ENCODE measurements at places on chromosomes 2 and 18.
A peak's percentile ranks its signal among the peaks of the same experiment; 100 is the strongest.

DNA sequence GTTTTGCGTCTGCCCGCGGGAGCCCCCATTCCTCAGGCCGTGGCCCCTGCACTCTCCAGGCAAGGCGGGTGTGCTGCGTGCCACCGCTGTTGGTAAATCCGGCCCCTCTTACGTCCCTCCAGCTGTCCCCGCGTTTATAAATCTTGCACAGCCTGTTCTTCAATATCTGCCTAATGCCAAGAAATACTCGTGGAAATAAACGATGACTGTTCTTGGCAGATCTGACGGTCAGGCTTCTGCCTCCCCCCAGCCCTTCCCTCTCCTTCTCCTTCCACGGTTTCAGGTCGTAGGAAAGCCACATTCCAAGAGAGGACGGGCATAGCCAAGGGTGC, 20.5 kb downstream of the ODC1 start:
- no peak for DNase-seq

DNA sequence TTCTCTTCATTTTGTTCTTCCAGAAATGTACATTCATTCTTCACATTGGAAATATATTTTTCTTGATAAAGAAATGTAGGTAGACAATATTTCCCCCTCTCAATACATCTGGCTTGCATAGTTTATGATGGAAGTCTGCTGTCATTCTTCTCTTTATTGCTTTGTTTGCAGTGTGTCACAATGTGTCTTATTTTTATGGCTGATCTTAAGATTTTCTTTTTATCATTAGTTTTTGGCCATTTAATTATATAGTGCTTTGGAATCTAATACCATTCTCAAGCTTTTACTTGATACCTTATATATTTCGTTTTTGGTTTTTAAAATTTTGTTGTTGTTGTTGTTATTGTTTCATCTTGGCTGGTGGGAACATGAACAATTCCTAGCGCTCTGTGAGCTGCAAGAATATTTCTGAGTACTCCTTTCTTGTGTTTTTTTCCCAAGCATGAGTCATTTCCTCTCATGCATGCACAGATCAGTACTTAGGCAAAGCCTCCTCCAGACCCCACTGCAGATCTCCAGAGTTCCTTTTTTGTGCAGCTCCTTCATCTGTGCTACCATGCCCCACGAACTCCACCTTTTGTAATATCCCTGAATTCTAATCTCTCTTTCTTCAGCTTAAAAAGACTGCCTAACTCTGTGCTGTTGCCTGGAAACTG, 13.7 kb upstream of the MMADHC start:
- DNase-seq = no peak

DNA sequence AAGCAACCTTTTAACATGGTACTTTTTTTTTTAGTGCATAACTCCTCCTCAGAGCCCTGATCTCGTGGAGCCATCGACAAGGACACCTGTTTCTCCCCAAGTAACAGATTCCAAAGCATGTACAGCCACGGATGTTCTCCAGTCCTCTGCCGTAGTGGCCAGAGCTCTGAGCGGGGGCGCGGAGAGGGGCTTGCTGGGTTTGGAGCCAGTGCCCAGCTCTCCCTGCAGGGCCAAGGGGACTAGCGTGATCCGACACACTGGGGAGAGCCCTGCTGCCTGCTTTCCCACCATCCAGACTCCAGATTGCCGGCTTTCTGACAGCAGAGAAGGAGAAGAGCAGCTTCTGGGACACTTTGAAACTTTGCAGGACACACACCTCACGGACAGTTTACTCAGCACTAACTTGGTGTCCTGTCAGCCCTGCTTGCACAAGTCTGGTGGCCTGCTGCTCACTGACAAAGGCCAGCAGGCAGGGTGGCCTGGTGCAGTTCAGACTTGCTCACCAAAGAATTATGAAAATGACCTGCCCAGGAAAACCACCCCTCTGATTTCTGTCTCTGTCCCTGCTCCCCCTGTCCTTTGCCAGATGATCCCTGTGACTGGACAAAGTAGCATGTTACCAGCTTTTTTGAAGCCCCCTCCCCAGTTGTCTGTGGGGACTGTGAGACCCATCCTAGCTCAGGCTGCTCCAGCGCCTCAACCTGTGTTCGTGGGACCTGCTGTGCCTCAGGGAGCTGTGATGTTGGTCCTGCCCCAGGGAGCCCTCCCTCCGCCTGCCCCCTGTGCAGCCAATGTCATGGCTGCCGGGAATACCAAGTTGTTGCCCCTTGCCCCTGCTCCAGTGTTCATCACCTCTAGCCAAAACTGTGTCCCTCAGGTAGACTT, 4.5 kb downstream of the KLF11 start:
- DNase-seq = no peak

GRCh38 chr2:42910645-42911405, 118.4 kb upstream of the HAAO start:
- peak; percentile 80 for DNase-seq

DNA sequence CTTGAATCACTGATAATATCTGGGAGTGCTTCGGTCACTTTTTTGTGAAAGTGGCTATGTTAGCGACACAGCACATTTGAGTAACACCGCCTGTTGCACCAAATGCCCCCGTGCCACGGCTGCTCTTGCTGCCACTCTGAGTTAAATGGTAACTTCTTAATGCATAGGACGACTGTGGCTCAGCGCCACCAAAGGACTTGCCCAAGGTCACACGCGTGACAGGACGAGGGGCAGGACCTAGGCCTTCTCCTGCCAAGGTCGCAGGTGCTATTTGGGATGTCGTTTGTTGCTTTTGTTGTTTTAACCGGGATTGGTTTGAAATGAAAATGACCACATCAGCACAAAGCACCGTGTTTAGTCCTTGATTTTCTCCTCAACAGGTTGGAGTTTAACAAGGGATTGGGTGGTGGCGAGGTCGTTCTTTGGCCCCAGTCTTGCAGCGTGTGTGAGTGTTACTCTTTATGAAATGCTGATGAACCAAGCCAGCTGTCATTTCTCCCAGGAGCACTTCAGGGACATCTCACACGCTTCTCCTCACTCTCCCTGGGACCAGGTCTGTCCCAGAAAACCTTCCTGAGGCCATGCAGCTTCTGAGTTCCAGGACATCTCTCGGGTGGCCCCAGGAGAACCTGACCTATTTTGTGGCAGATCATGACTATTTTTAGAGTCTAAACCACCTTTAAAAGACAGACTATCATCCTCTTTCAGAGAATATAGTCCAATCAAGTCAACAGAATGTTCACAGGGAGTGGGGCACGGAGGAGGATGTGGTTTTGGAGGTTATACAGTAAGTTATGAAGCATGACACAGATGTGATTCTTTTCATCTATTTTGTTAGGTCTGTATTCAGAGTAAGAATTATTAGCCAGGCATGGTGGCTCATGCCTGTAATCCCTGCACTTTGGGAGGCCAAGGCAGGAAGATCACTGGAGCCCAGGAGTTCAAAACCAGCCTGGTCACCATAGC, 49.9 kb downstream of the MTCL1 start:
- no peak for DNase-seq

GRCh38 chr2:166137331-166137730, 9.5 kb upstream of the SCN1A start:
- no peak for DNase-seq

DNA sequence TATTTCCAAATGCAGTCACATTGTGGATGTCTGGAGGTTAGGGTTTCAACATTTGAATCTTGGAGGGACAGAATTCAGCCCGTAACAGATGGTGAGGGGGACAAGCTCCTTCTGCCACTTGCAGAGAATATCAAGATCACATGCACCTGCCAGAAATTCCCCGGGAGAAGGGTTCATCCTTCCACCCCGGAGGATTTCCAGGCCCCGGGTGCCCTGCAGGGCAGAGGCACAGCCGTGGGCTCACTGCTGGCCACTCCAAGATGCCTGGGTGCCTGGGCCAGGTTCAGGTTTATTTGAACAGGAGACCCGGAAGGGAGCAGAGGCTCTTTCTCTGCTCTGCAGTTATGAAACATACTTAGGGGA, 38.2 kb upstream of the MGAT4A start:
- peak; percentile 28 for DNase-seq

DNA sequence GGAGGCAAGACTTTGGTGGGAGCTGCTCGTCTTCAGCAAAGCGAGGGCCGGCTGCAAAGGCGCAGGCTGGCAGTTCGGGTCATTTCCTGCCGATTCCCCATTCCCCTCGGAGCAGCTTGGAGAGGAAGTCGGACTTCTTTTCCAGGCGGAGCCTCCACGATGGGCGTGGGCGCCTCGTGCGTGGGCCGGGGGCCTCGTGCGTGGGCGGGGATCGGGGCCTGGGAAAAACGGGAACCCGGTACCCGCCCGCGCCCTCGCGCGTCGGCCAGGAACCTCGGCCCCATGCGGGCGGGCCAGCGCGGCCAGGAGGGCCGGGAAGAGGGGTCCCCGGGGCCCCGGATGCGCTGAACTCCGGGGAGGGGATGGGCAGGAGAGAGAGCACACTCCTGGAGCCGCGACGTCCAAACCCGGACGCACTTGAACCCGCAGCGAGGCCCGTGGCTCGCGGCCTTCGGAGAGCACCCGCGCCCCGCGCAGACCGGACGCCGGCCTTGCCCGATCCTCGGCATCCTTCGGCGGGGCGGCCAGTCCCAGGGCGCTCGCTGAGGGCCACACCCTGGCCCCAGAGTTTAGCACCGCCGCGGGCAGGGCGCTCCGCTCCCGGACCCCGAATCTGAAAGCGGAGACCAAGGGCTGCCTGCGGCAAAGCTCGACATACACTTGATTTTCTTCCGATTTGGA, 368.4 kb downstream of the MTX2 start:
- DNase-seq = no peak

GRCh38 chr2:219630770-219631405, 3.5 kb downstream of the SLC4A3 start:
- DNase-seq = no peak

GRCh38 chr2:79114797-79115494, 5.3 kb upstream of the REG1A start:
- DNase-seq = no peak

DNA sequence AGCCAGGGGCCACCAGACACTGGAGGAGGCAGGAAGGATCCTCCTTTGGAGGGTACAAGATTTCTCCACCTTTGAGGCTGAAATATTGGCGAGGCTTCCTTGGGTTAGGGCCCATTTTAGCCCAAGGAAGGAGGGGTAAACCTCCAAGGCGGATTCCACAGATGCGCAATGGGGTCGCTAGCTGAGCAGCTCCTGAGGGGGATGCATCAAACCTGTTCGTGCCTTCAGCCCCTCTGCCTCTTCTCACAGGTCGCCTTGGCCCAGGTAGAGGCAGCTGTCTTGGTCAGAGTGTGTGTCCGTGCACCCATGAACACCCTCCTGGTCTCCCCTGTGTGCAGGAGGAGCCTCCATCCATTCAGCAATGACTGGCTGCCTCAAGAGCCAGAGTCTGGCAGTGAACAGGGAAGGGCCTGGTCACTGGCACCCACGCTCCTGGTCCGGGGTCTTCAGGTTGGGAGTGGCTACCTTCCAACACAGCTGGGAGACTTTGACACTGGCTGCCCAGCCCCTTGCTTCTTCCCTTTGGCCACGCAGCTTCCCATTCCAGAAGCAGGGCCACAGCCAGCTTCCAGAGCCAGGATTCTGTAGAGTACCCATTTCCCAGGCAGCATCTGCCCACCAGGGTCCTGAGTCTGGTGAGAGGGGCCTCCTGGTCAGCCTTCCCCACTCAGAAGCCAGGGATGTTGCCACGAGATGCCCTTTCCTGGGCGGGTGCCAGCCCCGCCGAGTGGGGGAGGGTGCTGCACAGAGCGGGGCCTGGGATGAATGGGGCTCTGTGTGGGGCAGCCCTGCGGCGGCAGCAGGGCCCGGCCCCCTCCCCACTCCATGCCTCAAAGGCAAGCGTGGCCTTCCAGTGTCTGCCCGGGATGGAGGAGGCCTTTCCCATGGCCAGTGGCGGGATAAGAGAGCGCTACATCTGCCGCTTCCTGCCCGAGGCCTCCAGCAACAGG, 95.8 kb upstream of the GPC1 start:
- no peak for DNase-seq

GRCh38 chr18:40935423-40935822, 1019.6 kb upstream of the PIK3C3 start:
- no peak for DNase-seq

GRCh38 chr2:54680397-54681041, 42.9 kb upstream of the EML6 start:
- DNase-seq = no peak

DNA sequence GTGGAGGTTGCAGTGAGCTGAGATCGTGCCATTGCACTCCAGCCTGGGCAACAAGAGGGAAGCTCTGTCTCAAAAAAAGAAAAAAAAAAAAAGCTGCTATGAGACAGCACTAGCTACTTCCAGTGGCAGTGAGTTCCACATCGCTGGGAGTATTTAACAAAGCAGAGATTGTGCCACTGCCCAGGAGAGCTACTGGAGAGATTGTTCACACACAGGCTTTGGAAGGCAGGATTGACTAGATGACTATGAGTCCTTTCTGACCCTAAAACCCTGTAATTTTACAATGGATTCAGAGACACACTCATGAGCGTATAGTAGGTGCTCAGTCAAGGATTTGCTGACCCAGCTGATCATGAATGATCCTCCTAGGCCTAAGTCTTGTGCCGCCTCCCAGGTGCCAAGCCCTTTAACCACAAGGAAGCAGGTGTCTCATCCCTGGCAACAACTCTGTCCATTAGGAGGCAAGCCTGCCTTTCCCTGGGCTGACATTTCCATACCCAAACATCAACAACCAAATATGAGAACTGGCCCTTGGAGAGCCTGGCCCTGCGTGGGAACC, 45.0 kb upstream of the ODC1 start:
- DNase-seq = no peak

DNA sequence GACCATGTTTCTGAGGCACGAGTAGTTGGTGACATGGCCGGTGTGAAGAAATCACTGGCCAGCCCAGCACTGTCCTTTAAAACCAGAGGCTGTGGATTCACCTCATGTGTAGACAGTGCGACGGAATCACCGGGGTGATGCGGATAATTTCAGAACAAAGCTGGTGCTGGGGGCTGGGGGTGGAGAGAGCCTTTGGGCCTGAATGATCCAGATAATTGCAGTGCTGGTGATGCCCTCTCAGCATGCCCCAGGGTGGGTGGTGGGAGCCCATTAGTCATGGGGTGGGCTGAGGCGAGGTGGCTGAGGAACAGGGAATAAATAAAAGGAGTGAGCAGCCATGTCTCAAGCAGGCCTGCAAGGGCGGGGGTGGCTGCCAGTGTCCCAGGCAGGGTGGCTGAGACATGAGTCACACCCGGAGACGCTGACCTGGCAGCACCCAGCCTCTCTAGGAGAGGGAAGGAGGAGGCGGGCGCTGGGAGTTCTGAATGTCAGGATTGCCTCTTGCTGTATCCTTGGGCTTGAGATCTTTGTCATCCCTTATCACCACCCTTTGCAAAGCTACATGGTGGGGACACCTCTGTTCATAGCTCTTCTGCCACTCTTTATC, 151.1 kb upstream of the MSH6 start:
- no peak for DNase-seq

Data from NCI-H2029 treated with DMSO at 0.1 percent for 48 hours (cell line).